Cardiac septum (tissue), 1 donor: ENCODE measurements at places on chromosomes 1 and 21.

- peak; percentile 87 for DNase-seq
Measured at GRCh38 chr1:22641906-22642636, 1.4 kb upstream of the C1QC start.

DNA sequence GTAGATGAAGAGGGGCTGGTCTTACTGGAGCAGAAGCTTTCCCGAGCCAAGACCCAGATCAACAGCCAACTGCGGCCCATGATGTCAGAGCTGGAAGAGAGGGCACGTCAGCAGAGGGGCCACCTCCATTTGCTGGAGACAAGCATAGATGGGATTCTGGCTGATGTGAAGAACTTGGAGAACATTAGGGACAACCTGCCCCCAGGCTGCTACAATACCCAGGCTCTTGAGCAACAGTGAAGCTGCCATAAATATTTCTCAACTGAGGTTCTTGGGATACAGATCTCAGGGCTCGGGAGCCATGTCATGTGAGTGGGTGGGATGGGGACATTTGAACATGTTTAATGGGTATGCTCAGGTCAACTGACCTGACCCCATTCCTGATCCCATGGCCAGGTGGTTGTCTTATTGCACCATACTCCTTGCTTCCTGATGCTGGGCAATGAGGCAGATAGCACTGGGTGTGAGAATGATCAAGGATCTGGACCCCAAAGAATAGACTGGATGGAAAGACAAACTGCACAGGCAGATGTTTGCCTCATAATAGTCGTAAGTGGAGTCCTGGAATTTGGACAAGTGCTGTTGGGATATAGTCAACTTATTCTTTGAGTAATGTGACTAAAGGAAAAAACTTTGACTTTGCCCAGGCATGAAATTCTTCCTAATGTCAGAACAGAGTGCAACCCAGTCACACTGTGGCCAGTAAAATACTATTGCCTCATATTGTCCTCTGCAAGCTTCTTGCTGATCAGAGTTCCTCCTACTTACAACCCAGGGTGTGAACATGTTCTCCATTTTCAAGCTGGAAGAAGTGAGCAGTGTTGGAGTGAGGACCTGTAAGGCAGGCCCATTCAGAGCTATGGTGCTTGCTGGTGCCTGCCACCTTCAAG, 57.3 kb downstream of the LAMC2 start:
- DNase-seq, result no peak

DNA sequence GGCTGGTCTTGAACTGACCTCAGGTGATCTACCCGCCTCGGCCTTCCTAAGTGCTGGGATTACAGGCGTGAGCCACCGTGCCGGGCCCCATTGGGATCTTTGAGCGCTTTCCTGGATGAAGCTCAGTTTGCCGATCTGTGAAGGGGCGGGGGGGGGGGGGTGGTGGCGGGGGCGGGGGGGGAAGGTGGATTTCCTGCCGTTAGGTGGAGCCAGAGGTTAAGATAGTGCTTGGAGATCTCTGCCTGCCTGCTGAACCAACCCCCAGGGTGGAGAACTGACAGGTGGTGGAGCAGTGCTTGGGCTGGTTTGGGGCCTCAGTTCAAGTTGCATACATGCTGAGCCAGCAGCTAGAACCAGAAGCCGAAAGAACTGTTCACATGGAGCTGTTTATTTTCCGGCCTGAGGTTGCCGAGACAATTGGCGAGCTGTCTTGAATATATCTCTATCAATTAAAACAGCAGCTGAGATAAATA, 1.7 kb downstream of the TMCC2 start:
- no peak for DNase-seq

DNA sequence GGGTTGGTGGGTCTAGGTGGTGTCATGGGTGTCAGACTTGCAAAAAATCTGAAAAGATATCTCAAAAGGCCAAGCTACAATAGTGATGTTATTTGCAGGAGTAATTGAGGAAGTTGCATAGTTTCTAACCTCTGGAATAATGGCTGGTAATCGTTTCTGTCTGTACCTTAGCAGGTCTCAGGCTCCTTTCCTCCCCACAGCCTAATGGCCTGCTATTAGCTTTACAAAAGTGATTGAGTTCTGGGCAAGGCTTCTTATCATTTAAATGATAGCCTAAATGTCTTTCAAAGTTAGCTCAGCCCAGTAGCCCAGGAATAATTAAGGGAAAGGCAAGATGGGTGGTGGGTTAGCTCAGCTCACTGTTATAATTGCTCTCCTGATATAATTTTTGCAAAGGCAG, 37.7 kb upstream of the IGSF5 start:
- no peak for DNase-seq

DNA sequence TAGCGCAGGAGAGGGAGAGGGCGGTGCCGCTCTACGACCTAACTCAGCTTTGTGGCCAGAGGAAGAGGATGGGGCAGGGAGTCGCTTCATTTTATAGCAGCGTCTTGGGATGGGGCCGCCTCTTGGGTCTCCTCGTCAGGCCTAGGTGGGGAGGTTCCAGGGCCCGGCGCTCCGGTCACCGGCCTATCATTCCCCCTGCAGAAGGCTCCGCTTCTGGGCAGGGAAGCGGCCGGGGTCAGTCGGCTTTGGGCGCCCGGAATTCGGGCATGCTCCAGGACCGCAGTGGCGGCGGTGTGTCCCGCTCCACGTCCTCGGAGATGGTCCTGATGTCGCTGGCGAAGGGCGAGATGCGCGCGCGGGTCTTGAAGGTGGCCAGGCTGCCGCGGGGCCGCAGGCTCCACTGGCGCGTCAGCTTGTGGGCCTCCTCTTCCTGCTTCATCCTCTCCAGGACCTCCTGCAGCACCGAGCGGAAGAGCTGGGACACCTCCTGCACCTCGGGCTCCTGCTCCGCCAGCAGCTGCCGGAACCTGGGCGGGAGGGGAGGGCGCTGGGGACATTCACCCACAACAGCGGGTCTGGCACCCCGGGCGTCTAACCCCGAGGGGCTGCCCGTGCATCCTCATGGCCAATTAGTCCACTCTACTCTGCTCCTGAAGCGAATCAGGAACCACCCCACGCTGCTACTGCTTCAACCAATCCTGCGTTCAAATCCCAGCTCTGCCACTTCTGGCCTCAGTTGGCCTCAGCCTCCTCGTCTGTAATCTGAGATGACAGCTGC, 13.0 kb downstream of the RD3 start:
- DNase-seq, result peak; percentile 70

- DNase-seq, result no peak
Measured at GRCh38 chr1:243903895-243904294, 53.9 kb upstream of the AKT3 start.

GRCh38 chr1:7426780-7427604, 344.1 kb upstream of the VAMP3 start:
- no peak for DNase-seq

DNA sequence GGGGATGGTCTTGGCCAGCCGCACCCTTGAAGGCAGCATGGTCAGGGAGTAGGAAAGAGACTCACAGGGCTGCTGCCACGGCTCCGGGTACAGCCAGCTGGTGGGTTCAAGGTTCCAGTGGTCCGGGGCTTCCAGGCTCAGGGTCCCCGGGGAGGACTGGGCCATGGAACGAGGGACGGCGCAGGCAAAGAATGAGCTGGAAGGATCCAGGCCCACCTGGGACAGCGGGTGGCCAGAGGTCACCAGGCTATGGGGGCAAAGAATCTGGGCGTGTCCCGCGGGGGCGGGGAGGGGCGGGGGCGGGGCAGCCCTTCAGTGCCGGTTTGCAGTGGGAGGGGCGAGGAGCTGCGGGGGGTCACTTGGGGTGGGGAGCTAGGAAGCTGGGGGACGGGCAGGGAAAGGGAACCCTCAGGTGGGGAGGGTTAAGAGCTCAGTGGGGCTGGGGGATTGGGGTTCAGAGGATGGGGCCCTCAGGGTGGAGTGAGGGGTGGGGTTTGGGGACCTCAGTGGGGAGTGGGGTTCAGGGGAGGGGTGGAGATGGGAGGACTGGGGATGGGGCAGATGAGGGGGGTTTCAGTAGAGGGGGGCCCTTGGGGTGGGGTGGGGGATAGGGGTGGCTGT, at the start of gene DNMT3L:
Gene DNMT3L, minus strand, starts transcription at position 223 of the 621 bp plus-strand sequence. CDS start 638 bp downstream, outside the sequence.
- DNase-seq, result no peak
